Neural crest cell (in vitro differentiated cells): ENCODE measurements at places on chromosomes 11 and 22. TPM values are rescaled to one million over a fixed set of nuclear protein-coding genes. Genes with fewer than 3 reads are reported as not detected.

GRCh38 chr11:44581246-44581645 lies 15.8 kb downstream of the CD82 start:
- no peaks in the 10 kb centered on the region for H3K27me3 ChIP-seq
- DNase-seq, result no peak
- peaks cover 9% of the 10 kb centered on the region for H3K4me1 ChIP-seq
- H3K4me3 ChIP-seq, result no peak overlapping the region

MS4A3 gene
- not detected in 2 replicates for total RNA-seq

CKAP5 gene
- 253 TPM in 2 replicates for total RNA-seq

PAMR1 gene
- 0.21 and 0.66 TPM in 2 replicates for total RNA-seq

SUSD2 gene
- 0.37 and 0.66 TPM in 2 replicates for total RNA-seq

- no peaks in the 10 kb centered on the region for H3K36me3 ChIP-seq
- no peaks in the 10 kb centered on the region for H3K4me1 ChIP-seq
- peaks cover 13% of the 10 kb centered on the region for H3K27me3 ChIP-seq
- H3K4me3 ChIP-seq, result no peak overlapping the region
Observed at GRCh38 chr11:45525393-45525792, 140.0 kb downstream of the CHST1 start.

DNA sequence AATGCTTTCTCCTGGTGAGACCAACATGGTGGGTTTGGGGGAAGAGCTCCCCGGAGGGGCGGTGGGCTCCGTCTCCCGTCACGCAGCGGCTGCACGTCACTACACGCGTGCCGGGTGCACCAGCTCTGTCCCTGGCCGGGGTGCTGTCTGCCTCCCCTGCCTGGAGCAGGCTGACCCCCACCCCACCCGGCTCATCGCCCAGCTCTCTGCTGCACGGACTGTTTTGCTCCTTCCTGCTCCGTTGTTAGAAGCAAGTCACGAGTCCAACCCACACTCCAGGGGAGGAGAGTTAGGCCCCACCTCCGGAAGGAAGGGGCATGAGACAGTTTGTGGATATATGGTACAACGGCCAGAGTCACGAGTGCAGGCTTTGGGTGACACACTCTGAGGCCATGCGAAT lies 364.9 kb downstream of the BRD1 start:
- peaks cover 7% of the 10 kb centered on the region for H3K27me3 ChIP-seq
- no peak overlapping the region for H3K27ac ChIP-seq
- no peak for DNase-seq
- no peak overlapping the region for H3K4me3 ChIP-seq
- H3K36me3 ChIP-seq, result no peaks in the 10 kb centered on the region

DNA sequence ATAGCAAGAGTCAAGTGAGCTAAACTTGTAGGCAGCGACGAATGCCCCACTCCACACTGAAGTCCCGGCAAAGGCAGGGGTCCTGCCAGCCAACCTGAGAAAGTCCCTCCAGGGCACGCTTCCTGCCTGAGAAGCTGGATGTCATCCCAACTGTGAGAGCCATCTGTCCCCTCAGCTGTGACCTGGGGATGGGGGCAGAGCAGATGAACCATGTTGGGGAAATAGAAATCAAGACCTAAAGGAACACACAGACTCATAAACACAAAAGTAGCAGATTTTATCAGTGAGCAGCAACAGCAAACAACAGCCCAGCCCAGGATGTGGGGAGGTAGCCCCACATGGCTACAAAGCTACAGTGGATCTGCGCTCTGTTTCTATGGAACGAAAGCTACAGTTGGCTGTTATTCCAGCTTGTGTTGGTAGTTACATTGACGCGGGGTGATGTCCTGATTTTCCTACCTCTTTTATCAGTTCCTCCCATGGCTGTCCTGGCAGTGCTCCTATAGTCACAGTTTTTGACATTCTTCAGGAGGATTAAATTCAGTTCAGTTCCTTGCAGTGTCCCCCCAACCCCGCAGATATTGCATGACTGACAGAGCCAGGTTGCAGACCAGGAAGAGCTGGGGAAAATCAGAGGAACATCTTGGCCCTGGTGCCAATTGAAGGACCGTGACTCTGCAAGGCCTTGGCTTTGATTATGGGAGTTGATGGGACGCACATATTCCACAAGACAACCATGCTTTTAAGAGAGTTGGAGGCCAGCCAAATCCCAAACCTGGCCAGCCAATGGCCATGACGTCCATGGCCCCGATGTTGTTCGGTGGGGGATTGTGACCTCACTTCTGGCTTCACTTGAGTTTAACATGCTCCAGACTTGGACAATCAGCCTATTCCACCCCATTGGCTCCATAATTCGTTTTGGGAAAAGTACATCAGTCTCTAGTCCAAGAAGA lies 14.6 kb downstream of the MRGPRD start:
- no peak overlapping the region for H3K4me3 ChIP-seq
- no peak for DNase-seq
- H3K36me3 ChIP-seq, result no peaks in the 10 kb centered on the region
- peaks cover under 1% of the 10 kb centered on the region for H3K27me3 ChIP-seq
- H3K27ac ChIP-seq, result no peak overlapping the region
- no peaks in the 10 kb centered on the region for H3K4me1 ChIP-seq

GRCh38 chr11:61911128-61911700 lies 6.2 kb downstream of the RAB3IL1 start:
- no peaks in the 10 kb centered on the region for H3K36me3 ChIP-seq
- H3K4me3 ChIP-seq, result no peak overlapping the region
- no peak for DNase-seq
- H3K27ac ChIP-seq, result no peak overlapping the region
- H3K4me1 ChIP-seq, result no peaks in the 10 kb centered on the region
- H3K27me3 ChIP-seq, result peaks cover 25% of the 10 kb centered on the region

DNA sequence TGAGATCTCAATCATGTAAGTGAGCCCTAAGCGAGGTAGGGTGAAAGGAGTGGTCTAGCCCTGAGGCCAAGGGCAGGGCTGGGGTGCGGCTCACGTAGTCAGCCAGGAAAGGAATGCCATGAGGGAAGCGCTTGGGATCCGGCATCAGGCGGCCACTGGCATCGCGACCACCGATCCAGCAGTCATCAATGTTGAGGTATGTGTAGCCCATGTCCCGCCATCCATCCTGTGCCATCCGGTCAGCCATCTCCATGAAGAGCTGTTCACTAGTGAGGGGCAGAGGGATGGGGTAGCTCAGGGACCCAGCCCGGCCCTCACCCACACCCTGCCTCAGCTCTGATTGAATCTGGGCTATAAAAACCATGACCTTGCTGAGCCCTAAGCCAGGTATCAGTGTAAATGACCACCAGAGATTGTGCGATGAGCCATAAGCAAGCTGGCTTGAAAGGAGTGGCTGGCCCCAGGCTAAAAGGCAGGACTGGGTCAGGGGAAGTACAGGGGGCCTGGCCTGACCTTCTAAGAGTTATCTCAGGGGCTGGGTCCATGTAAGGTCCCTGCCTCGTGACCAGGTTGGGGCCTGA lies 2.9 kb downstream of the NAGA start:
- peaks cover 11% of the 10 kb centered on the region for H3K36me3 ChIP-seq
- DNase-seq, result no peak
- H3K27me3 ChIP-seq, result no peaks in the 10 kb centered on the region
- H3K4me1 ChIP-seq, result peaks cover 32% of the 10 kb centered on the region

GLB1L2 gene
- 15.4 TPM in 2 replicates for total RNA-seq

DNA sequence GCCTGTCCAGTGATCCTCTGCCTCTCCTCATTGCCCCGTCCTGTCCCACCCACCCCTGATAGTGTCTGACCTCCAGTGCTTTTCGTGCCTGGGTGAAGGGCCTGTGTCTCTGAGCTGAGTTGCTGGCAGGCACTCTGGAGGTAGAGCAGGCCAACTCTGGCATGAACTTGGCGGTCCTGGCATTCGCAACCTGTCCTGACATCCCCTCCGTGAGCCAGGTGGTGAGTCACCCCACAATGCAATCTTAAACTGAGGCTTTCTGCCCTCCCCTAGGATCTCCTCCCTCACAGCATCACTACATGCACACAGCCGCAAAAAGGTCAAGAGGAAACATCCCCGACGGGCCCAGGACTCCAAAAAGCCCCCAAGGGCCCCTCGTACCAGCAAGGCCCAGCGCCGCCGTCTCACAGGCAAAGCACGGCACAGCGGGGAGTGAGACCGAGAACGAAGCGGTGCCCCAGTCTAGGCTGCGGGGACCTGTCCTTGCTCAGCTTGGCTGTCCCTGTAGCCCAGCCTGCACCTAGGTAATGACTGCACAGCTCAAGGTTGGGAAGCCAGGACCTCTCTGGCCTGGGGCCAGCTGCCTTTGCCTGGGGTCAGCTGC lies 4.9 kb downstream of the NOL12 start:
- peaks cover 23% of the 10 kb centered on the region for H3K4me1 ChIP-seq
- no peak overlapping the region for H3K27ac ChIP-seq
- H3K4me3 ChIP-seq, result no peak overlapping the region
- no peak for DNase-seq
- H3K36me3 ChIP-seq, result peaks cover 5% of the 10 kb centered on the region
- H3K27me3 ChIP-seq, result no peaks in the 10 kb centered on the region

SERHL2 gene
- 0.36 and 0.63 TPM in 2 replicates for total RNA-seq

MOGAT2 gene
- total RNA-seq, result not detected in 2 replicates

OR2D3 gene
- not detected in 2 replicates for total RNA-seq

GRCh38 chr11:116865696-116866095 lies 28.3 kb upstream of the APOA1 start:
- H3K4me3 ChIP-seq, result no peak overlapping the region
- no peak for DNase-seq
- H3K27ac ChIP-seq, result no peak overlapping the region
- no peaks in the 10 kb centered on the region for H3K4me1 ChIP-seq
- H3K36me3 ChIP-seq, result peaks cover 16% of the 10 kb centered on the region

CBLIF gene
- not detected in 2 replicates for total RNA-seq

DNA sequence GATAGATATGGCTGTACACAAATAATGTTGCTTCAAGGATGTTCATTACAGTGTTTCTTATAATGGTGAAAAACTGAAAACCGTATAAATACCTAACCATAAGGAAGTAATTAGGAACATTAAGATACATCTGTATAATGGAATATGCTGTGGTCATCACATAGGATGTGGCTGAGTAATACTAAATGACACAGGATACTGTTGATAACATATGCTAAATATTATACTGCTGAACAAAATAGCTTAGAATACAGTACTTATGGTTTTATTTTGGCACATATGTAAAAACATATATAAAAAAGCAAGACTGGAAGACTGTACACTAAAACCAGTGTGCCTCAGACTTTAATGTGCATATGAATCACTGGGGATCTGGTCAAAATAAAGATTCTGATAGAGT lies 43.8 kb downstream of the FBXO7 start:
- no peak overlapping the region for H3K27ac ChIP-seq
- H3K27me3 ChIP-seq, result no peaks in the 10 kb centered on the region
- peaks cover 18% of the 10 kb centered on the region for H3K4me1 ChIP-seq
- H3K4me3 ChIP-seq, result no peak overlapping the region

- H3K4me3 ChIP-seq, result peak overlapping the region; percentile 85
- peaks cover 32% of the 10 kb centered on the region for H3K4me1 ChIP-seq
- H3K36me3 ChIP-seq, result peaks cover 4% of the 10 kb centered on the region
- no peak overlapping the region for H3K27ac ChIP-seq
- peaks cover 96% of the 10 kb centered on the region for H3K27me3 ChIP-seq
Observed at GRCh38 chr11:128692753-128693415, 988 bp upstream of the FLI1 start.

GRCh38 chr11:19450282-19450681 lies 209.5 kb upstream of the E2F8 start:
- H3K4me3 ChIP-seq, result no peak overlapping the region
- no peaks in the 10 kb centered on the region for H3K36me3 ChIP-seq
- no peak for DNase-seq
- H3K27ac ChIP-seq, result no peak overlapping the region

DNA sequence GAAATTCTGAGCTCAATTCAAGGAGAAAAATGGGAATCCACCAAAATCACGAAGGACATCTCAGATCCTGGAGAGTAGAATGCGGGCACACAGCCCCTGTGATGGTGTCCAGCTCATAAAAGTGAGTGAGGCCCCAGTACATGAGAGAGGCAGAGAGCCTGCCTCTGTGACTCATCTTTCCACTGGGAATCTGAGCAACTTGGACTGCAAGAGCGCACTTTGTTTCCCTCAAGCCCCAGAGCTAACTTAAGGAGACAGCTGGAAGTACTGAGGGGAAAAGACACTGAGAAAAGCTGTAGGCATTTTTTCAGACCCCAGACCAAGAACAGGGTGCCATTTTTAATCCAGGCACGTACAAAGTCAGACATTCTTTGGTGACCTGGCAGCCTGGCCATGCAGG lies 273.7 kb downstream of the C11orf87 start:
- H3K36me3 ChIP-seq, result no peaks in the 10 kb centered on the region
- DNase-seq, result no peak
- H3K27me3 ChIP-seq, result no peaks in the 10 kb centered on the region
- no peaks in the 10 kb centered on the region for H3K4me1 ChIP-seq

APOL4 gene
- not detected in 2 replicates for total RNA-seq

SCGB1A1 gene
- total RNA-seq, result not detected in 2 replicates

GRCh38 chr11:44072757-44073658 lies 6.9 kb downstream of the ACCS start:
- H3K27me3 ChIP-seq, result no peaks in the 10 kb centered on the region
- peaks cover 7% of the 10 kb centered on the region for H3K4me1 ChIP-seq
- peaks cover 12% of the 10 kb centered on the region for H3K36me3 ChIP-seq
- H3K27ac ChIP-seq, result no peak overlapping the region
